CD4-positive, alpha-beta T cell treated with Interleukin-21 for 1 hour (primary cell): ENCODE measurements at places on chromosomes 1 and 21.
A peak's percentile ranks its signal among the peaks of the same experiment; 100 is the strongest.

GRCh38 chr1:84750110-84750730 lies 60.0 kb upstream of the SSX2IP start:
- DNase-seq = no peak

GRCh38 chr1:22184892-22185612 lies 42.2 kb upstream of the WNT4 start:
- DNase-seq = no peak

DNA sequence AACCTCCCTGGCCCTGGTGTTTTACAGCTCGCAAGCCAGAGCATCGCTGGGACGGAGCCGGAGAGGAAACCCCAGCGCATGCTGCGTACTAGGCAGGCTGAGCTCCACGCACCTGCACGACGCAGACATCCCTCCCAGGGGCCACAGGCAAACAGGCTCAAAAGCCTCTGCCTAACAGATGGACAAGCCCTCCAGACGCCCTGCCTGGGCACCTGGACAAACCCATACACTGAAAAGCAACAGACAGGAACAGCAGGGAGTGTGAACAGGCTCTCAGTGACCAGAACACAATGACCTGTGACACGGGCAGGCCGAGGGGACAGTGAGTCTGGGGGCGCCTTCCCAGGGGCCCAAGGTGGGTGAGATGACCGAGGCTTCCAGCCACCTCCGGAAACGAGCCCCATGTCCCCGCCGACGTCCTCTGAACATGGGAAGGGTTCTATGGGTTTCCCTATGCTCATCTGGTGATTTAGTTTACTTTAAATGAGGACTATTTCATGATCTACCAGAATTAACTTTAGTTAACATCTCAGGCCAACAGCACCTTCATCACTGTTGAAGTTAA lies 40.3 kb downstream of the NPHP4 start:
- no peak for DNase-seq

DNA sequence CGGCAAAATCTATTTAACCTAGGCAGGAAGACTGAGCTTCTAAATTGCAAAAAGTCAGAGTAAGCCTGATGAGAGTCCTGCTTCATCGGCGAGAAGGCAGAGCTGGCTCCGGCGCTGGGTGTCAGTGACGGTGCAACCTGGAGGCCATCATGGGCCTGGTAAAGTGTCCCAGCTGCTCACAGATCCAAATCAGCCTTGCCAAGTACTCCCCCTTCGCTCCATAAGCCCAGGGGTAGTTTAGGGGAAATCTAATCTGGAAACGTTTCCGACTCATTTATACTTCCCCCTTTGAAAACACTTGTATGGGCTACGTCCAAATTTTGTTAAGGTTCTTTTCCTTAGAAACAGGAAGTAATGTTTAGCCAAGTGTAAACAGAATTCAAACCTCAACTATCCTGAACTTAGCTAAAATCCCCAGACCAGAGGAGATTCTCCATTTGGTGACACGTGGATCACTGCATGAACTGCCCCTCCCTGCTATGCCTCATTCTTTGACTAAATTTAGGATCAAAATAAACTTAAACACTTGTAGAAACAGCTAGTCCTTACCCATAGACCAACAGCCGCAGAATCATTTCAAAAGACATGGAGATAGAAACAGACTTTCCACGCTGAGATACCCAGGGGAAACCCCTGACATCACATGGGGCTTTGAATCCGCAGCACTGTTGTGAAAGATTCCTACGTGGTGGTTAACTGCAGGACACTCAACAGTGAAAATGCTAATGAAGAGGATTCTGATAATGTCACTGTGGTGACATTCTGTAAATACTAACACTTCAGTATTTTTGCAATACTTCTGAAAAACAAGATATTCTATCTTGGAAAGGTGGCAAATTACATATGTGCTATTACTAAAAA lies 172.7 kb downstream of the TGFBR3 start:
- DNase-seq = peak; percentile 64

DNA sequence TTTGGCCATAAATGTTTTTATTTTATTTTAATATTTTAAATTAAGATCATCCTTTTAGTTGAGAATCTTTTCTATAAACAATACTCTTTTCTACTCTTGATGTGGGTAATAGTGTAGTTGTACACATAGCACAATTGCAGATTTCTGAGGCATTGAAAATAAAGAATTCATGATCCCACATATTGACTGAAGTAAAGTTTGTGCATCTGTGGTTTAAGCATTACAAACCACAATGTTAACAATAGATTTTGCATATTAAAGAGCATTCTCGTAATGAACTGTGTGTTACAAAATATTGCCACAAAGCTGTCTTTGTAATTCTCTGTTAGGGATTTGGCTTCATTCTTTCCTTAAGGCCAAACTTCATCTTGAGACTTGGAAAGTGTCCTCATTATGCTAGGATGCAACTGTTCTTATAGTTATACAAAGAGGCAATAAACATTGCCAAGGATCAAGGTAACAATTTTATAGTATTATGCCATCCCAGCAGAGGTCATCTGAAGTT lies 256.8 kb downstream of the OLFM3 start:
- DNase-seq = no peak

DNA sequence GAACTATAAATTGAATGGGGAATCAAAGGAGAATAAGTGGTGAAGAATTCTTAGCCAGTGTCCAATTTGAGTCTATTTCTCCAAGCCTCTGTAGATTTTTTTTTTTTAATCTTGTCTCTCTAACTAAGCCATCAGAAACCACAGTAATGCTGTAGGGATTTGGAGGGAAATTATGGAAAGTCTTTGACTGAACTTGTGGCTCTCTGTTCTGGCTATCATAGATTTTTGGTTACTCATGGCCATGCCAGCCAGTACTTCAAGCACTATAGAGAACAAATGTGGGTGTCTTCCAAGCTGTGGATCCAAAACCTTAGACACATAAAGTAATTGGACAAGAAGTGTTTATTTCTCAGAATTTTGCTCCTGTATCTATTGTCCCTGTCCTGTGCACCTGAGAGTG lies 147.9 kb downstream of the LRRC40 start:
- no peak for DNase-seq

GRCh38 chr1:192489748-192490147 lies 85.8 kb upstream of the RGS1 start:
- DNase-seq = peak; percentile 25

DNA sequence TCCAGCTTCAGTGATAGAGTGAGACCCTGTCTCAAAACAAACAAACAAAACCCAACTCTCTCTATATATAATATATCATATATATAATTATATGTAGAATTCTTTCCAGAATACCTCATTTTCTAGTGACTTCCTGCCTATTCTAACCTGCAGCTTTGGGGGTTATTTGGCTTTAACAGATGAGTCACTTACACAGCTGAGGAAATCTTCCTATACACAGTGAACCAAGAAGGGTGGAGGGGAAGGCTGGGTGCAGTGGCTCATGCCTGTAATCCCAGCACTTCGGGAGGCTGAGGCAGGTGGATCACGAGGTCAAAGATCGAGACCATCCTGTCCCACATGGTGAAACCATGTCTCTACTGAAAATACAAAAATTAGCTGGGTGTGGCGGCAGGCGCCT lies 9.2 kb downstream of the RAB29 start:
- no peak for DNase-seq

DNA sequence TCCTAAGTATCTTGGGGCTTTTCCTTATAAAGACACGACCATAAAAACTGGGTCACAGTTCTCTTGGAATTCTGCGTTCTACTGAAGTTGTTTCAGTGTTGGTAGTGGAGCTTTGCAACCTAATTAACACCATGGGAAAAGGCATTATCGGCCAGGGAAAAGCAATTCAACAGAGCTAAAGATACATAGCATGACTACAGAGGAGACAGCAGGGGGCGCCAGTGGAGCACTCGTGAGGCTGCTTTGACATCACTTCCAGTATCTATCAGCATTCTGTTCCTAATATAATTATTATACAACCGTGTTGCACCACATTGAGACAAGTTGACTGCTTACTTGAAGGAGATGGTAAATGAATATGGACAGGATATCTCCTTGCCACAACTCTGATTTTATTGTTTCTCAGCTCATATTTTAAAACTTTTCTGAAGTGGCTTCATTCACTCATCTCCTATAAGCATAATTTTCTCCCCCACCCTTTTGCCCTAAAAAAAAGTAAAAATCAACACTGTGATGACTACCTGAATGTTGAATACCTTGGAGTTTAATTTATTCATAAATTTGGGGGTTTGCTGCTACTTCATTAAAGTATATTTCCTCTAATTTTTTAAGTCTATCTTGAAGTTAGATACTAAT lies 39.4 kb downstream of the ZP4 start:
- DNase-seq = no peak

DNA sequence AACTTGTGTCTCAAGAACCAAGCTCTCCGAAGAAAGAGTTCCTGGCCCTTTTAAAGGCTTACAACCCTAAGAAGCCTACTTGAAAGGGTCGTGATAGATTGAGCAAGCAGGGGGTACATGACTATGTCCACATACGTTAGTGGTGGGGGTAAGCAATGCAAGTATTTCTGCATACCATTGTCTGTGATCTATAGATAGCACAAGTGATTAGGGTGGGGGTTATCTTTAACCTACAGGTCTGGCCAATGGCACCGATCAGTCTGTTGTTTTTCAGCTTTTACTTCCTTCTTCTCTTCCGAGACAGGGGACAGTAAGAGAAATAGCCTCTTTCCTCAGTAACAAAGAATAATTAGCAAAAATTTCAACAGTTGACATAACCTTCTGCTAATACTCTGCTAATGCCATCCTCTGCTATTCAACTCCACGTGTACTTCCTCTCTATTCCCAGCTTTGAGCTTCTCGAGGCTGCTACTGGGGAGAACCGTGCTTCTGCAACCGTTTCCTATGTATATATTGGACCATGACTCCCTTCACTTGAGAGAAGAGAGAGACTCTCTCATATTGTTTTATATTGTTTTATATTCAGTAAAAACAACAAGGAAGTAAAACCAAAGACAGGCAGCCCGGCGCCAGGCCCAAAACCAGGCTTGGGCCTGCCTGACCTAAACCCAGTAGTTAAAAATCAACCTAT lies 727.7 kb upstream of the NCAM2 start:
- no peak for DNase-seq

- DNase-seq = no peak
Observed at GRCh38 chr1:112528076-112528475, 19.3 kb downstream of the WNT2B start.

- no peak for DNase-seq
Observed at GRCh38 chr1:117077267-117077666, 17.1 kb downstream of the TTF2 start.

DNA sequence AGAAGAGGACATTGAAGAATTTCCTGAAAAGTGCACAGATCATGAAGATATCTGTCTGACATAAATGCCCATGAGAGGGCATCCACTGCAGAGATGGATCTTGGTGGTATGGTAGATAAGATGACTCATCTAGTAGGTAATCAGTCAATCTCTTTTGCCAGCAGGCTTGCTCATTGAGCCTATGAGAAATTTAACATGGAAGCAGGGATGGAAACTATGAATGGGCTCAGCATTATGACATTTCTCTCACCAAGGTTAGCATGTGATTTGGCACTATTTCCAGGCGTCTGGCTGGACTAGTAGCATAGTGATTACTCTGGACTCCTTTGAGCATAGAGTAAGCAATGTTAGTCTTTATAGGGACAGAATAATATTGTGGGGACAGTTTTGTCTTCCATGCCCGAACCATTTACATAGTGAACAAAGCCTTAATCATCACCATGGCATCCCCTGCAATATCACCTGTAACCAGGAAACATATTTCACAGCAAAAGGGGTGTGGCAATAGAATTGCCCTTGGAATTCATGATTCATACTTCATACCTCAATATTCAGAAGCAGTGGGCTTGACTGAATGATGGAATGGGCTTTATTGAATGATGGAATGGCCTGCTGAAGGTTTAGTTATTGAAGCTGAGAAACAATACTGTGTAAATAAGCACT lies 7.3 kb downstream of the OR2C3 start:
- DNase-seq = no peak

- no peak for DNase-seq
Observed at GRCh38 chr21:42735061-42735460, 81.6 kb downstream of the PDE9A start.

- DNase-seq = peak; percentile 10
Observed at GRCh38 chr1:36089393-36090121, 865 bp downstream of the ADPRS start.

GRCh38 chr1:47656719-47657685 lies 219.2 kb downstream of the FOXD2 start:
- DNase-seq = no peak

DNA sequence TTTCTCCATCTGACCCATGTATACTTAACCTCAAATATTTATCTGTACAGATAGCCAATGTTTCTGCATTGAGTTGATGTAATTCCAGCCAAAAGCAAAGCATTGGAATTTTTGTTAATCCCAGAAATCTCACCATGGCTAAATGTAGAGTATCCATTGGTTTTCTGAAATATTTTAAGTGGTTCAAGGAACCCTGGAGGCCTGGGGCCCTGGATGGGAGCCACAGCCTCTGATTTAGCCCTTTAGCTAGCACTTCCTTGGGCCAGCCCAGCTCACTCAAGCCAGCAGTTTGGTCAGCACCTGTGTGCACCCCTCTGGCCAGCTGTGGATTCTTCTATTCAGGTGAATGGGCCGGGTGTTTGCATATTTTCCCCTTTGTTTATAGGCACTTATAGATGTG lies 18.8 kb upstream of the EPS8L3 start:
- DNase-seq = no peak

GRCh38 chr1:68918563-68918962 lies 421.7 kb upstream of the DEPDC1 start:
- no peak for DNase-seq

DNA sequence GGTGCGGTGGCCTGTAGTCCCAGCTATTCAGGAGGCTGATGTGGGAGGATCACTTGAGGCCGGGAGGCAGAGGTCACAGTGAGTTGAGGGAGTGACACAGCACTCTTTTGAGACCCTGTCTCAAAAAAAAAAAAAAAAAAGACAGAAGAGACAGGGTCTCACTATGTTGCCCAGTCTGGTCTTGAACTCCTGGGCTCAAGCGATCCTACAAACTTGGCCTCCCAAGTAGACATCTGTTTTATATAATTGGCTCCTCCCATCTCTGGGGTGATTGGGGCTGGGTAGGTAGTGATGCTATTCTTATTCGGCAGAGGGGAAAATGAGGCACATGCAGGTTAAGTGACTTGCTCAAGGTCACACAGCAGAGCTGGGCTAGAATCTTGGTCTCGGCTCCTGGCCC lies 23.6 kb upstream of the VPS13D start:
- no peak for DNase-seq

GRCh38 chr1:212500351-212500750 lies 67.6 kb downstream of the NENF start:
- DNase-seq = no peak

- DNase-seq = no peak
Observed at GRCh38 chr1:208850442-208850841, 606.3 kb upstream of the PLXNA2 start.

GRCh38 chr1:53686091-53686964 lies 52.6 kb downstream of the GLIS1 start:
- no peak for DNase-seq
